ENCODE measurements at places on chromosomes 5 and 9.

DNA sequence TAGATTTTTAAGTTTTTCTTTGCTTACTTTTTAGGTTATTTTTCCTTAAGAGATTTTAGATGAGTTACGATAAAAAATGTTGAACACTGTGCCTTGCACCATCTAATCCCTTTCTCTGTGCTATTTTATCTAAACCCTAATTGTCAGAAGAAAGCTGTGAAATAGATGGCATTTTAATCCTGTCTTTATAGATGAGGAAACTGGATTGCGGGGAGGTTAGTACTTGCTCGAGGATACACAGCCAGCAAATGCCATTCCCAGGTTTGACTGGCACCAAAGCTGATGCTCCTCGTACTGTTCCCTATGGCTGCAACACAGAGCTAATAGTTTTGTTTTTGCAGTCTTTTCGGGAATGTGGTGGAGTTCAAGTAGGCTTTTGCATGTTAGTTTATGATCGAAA lies 82.7 kb downstream of the ZSWIM6 start:
- DNase-seq, result no peak

DNA sequence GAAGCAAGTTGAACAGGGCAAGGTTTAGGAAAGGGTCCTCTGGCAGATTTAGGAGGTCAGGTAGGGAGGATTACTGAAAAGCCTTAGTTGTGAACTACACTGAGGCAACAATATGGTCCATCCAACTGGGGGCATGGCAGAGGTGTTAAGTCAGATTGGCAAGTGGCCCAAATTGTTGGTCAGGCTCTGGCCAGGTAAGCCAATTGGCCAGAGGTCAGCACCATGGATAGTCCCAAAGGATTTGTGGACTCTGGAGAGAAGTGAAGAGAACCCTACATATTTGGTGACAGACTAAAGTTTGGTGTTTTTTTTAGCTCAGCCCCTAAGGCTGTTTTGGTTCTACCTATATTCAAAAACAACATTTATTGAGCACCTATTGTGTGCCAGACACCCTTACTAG lies 39.1 kb upstream of the RASGRF2 start:
- no peak for DNase-seq

DNA sequence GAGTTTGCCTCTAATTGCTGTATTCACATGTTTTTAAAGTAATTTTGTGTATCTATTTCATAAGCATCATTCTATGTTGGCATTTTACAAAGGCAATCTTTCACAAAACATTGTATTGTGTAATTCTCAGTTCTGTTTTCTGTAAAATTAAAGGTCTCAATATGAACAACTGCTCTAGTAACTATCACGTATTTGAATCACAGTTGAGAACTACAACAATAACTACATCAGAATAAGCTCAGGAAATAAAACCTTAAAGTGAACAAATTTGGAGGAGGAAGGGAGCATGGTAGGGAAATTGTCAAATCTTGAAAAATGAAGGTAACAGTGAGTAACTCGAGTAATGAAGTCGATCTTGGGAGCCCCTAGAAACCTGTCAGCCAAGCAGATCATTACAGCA lies 22.5 kb upstream of the CAMK4 start:
- DNase-seq, result no peak

DNA sequence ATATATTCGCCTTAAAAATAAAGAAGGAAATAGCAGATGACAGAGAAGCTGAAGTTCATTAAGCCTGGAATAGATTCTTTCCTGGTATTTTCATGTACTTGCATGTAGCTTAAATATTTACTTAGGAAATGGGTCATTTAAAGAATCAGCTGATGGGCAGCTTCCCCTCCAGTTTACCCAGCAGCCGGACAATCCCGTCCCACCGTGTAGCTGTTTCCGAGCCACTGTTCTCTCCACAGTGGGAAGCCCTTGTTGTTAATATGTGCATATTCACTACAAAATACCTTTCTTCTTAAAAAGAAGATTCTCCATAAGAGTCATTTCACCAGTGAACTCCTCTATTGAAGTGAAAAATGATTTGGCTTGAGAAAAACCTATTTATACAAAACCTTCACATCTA lies 187.0 kb downstream of the FANCC start:
- DNase-seq, result no peak

GRCh38 chr5:79109527-79110492 lies 1.8 kb upstream of the BHMT start:
- no peak for DNase-seq

DNA sequence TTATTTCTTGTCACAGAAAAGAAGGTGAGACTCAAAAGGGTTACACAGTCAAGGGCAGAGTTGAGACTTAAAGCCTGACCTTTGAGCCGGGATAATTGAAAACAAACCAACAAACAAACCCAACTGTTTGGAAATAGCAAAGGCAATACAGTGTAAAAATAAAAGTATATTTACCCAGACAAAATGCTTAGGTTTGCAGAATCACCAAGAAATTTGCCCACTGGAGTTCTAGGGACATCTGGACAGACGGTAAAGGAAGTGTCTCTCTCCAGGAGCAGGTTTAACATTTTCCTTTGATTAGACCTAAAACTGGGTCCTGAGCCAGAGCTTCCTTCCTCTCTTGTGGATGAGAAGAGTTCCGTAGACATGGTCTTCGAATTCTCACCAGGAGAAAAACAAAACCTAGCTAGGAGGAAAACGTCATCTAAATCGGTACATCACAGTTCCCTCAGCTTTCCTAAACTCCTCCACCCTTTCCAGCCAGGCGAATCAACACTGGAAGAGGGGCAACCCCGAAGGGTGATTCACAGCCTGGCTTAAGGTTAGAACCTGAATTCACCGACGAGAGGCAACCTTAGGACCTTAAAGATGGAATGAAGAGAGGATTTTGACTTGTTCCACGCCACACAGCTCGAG lies 673 bp downstream of the CDC25C start:
- DNase-seq, result no peak

- DNase-seq, result no peak
Observed at GRCh38 chr9:89001917-89002540, 10.8 kb downstream of the S1PR3 start.

DNA sequence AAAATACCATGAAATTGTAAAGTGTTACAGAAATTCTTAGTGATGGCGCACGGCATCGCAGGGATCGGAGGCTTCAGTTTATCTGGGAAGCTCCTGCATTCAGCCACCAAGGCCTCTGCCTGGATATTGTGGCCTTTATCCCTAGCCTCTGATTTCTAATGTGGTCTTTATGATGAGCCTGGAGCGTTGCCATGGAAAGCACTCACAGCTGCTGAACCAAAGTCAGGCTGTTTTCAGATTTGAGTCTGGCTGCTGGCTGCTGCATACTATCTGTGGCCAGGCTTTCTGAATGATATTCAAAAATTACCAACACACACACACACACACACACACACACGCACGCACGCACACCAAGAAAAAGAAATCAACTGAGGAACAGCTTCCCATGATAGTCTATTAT lies 101.1 kb upstream of the ZNF366 start:
- peak; percentile 41 for DNase-seq

- DNase-seq, result no peak
Observed at GRCh38 chr5:89372176-89372575, 489.2 kb upstream of the MEF2C start.

DNA sequence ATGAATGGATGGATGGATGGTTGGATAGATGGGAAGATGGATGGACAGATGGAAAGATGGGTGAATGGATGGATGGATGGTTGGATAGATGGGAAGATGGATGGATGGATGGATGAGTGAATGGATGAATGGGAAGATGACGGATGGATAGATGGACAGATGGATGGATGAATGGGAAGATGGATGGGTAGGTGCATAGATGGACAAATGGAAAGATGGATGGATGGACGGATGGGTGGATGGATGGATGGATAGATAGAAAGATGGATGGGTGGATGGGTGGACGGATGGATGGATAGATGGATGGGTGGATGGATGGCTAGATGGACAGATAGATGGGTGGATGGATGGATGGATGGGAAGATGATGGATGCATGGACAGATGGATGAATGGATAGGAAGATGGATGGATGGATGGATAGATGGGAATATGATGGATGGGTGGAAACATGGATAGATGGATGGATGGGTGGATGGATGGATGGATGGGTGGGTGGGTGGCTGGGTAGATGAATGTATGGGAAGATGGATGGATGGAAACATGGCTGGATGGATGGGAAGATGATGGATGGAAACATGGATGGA lies 16.5 kb upstream of the EXOC3 start:
- no peak for DNase-seq

DNA sequence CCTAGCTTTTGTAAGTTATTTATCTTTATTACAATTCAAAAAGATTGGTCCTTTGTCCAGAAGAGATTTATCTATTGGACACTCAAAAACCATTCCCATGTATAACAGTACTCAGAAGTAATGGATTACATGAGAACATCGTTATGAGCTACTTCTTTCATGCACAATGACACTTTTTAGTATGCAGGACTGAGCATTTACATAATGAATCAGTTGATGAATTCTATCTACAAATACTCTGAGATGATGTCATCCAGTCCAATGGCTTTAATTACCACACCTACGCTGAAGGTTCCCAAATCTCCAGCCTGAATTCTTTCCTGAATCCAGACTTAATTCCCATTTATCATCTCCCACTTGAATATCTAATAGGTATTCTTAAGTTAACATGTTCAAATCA lies 75.3 kb downstream of the PTBP3 start:
- no peak for DNase-seq

DNA sequence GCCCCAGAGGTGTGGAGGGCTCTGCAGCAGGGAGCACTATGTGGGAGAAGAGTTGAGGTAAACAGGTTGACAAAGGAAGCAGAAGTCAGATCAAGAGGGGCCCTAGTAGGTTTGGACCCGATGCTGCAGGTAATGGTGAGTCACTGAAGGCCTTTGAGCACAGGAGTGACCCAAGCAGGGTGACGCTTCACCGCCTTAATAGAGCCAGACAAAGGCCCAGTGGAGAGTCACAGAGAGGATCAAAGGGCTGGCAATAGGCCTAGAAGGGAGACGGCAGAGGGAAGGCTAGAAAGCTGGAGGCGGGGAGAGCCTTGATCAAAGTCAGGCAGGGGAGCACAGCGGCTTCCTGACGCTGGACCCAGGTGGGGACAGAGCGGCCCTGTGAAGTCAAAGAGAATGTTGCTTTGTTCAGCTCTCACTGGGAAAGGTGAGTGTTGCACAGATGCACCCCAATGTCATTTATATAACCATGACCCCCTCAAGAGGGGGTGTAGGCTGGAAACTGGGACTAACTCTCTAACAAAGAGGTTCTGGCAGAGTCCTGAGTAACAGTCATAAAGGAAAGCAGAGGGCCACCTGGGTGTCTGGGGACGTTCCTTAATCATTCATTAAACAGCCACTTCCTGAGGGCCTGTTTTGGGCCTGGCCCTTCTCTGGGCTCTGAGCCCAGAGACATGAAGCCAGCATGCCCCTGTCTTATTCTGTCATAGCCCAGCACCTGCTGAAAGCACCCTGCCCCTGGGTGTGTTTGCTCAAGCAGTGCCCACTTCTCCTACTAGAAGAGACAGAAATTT lies 9.8 kb upstream of the CPLX2 start:
- no peak for DNase-seq

- DNase-seq, result no peak
Observed at GRCh38 chr5:148991566-148991965, 71.3 kb downstream of the SH3TC2 start.

DNA sequence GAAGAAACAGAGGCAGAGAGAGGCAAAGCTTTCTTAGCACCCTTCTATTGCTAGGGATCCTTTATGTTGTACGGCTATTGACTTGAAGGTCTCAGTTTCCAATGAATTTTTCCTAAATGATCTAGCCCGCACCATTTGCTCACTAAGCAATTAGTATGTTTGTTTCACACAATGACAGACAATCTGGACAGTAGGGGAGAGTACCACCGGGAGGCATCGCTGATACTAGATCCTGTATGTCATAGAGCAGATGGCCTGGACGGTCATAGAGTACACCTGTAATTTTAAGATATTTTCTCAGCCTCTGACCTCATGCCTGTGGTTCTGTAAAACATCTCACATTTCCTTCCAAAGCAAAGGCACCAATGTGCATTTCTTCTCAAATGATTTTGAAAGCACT lies 194.3 kb downstream of the TLE4 start:
- DNase-seq, result no peak

DNA sequence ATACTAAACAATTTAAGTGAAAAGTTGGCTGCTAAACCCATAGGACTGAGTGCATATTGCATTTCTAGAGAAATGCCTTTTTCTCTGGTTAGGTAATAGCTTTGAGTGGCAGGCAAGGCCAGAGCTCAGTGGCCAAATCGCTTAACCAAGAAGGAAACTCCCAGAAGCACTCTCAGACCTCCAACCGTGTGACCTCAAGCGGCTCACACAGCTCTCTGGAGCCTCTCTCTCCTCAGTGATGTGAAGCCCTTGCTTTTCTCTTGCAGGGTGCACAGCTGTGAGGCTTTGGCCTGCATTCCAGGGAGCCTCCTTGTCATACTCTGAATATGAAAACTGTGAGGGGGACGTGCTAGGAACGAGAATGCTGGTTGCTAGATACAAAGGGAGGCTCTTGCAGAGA lies 106.7 kb downstream of the INSYN2B start:
- no peak for DNase-seq

DNA sequence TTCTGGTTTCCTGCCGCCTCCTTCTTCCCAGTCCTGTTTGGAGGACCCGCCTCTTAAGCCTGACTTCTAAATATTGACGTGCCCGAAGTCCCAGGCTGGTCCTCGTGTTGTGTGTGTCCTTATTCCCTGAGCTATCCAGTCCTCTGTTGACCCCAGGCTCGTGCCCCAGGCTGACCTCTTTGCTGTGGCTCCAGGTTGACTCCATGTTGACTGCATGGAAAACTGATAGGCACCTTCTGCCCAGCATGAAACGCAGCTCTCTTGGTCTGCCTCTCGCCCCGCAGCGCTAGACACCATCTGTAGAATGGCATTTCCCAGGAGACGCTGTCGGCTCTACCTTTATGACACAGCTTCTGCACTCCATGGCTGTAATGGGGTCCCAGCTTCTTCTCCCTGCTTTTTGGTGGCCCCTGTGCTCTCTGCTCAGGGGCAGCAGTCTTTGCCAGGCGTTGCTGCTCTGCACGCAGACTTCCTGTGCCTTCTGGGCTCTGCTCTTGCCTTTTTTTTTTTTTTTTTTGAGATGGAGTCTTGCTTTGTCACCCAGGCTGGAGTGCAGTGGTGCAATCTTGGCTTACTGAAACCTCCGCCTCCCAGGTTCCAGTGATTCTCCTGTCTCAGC lies 28.4 kb downstream of the EHMT1 start:
- no peak for DNase-seq

DNA sequence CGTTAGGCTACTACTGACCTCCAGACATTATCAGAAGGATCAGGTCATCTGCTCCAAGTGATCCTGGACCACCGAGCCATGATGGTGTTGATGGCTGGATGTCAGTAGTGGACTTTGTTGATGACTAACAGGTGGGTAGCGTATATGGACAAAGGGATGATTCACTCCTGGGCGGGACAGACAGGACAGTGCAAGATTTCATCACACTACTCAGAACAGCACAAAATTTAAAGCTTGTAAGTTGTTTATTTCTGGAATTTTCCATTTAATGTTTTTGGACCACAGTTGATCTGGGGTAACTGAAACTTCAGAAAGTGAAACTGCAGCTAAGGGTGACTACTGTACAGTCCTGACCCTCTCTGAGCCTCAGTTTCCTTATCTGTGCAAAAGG lies 12.7 kb downstream of the PDGFRB start:
- DNase-seq, result no peak

GRCh38 chr5:7586480-7586879 lies 190.5 kb downstream of the ADCY2 start:
- no peak for DNase-seq

GRCh38 chr5:105684799-105685198 lies 1985.9 kb downstream of the EFNA5 start:
- DNase-seq, result no peak

All from caudate nucleus (tissue), 63 donors.